ENCODE measurements at places on chromosomes 11 and 22. TPM values are rescaled to one million over a fixed set of nuclear protein-coding genes. Genes with fewer than 3 reads are reported as not detected.

Gene FAM227A
- total RNA-seq, result 0.36 TPM

Gene MMP27
- not detected for total RNA-seq

Gene CDCA5
- 112 TPM for total RNA-seq

Gene DENND6B
- 3.5 TPM for total RNA-seq

Gene POGLUT3
- 9.2 TPM for total RNA-seq

Gene ART1
- total RNA-seq, result not detected

Gene TMPRSS13
- total RNA-seq, result 2.0 TPM

Gene C11orf86
- not detected for total RNA-seq

Gene FIBIN
- total RNA-seq, result not detected

Gene APOBEC3H
- total RNA-seq, result 23.6 TPM

Gene RTN4R
- 3.1 TPM for total RNA-seq

Gene CDC45
- 122 TPM for total RNA-seq

Gene POLA2
- total RNA-seq, result 62.9 TPM

Gene POU2AF1
- 26.9 TPM for total RNA-seq

Gene FGF4
- total RNA-seq, result not detected

Gene KIRREL3
- total RNA-seq, result not detected

Gene APBB1
- total RNA-seq, result 51.6 TPM

Gene FAM180B
- not detected for total RNA-seq

Gene MYEOV
- total RNA-seq, result 0.14 TPM

Gene CD6
- 279 TPM for total RNA-seq

Gene CD3G
- total RNA-seq, result 137 TPM

Gene LRRC74B
- not detected for total RNA-seq

Gene GPR137
- 28.7 TPM for total RNA-seq

Gene FCHSD2
- 24.1 TPM for total RNA-seq
